Dermis microvascular lymphatic vessel endothelial cell (primary cell): ENCODE measurements at places on chromosomes 6 and 20. TPM values are rescaled to one million over a fixed set of nuclear protein-coding genes. Genes with fewer than 3 reads are reported as not detected.
A peak's percentile ranks its signal among the peaks of the same experiment; 100 is the strongest.

DNA sequence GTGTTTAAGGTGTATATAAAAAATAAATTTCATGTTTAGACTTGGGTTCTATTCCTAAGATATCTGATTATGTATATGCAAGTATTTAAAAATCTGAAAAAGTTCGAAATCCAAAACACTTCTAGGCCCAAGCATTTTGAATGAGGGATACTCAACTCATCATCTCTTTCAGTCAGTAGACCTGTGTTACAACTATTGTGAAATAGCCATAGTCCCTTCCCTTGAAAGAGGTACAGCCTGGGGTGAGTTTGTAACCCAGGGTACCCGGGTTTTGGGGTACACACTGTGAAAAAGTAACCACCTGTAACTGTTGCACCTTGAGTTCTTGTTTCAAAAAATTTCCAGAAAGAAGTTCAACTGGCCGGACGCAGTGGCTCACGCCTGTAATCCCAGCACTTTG, 76.6 kb upstream of the DOK5 start:
- no peak for DNase-seq

Gene FBXO5
- total RNA-seq = 7.0 and 10.8 TPM in 2 replicates

Gene ZC2HC1B
- total RNA-seq = not detected in 2 replicates

DNA sequence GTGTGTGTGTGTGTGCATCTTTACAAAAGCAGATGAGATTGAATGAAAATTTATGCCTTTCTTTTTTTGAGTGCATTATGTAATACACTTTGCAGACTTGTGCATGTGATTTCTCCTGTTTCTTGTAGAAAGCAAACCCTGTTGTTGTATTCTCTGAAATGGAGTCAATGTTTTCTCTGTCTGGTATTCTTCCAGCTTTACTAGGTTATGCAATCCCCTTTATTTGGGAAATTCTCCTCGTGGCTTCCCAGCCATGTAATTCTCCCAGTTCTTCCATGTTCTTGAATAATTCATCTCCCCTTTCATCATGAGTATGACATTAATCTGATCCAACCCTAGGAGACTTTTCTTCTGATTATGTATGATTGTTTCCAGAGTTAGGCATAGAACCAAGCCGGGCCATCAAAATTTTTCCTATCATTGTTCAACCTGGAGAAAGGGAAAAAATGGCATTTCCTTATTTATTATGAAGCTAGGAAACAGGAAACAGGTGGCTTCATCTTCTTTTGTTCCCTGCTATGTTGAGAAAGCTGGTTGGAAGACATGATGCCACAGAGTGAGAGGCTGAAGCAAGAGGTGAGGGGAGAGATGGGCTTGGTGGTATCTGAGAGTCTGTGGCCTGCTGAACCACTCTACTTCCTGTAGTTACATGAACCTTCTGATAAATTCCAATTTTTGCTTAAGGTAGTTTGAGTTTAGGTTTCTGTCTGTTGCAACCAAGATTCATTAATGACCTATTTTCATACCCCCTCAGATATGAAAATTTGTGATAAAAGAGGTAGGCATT, 68.8 kb downstream of the PRL start:
- peak; percentile 72 for DNase-seq

Gene FAXC
- total RNA-seq = 0.39 and 0.76 TPM in 2 replicates

Gene VSTM2L
- not detected in 2 replicates for total RNA-seq

GRCh38 chr6:93036835-93037234, 382.5 kb downstream of the EPHA7 start:
- DNase-seq = peak; percentile 38

DNA sequence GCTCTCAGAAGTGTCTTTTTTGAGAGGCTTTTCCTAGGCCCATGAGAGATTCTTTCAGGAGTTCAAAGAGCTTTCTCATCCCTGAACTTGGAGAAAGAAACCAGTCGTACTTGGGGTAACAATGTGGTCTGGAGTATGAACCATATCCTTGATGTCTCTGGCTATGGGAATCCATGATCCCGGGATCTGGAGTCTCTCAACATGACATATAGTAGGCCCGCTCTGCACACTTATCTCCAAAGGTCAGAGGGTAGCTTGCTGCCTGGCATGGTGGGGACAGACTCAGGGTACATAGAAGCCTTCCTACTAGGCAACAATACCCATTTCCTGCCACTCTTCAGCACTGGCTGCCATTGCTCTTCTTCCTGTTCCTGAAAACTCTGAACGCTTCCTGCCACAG, 42.2 kb upstream of the NFATC2 start:
- DNase-seq = no peak

DNA sequence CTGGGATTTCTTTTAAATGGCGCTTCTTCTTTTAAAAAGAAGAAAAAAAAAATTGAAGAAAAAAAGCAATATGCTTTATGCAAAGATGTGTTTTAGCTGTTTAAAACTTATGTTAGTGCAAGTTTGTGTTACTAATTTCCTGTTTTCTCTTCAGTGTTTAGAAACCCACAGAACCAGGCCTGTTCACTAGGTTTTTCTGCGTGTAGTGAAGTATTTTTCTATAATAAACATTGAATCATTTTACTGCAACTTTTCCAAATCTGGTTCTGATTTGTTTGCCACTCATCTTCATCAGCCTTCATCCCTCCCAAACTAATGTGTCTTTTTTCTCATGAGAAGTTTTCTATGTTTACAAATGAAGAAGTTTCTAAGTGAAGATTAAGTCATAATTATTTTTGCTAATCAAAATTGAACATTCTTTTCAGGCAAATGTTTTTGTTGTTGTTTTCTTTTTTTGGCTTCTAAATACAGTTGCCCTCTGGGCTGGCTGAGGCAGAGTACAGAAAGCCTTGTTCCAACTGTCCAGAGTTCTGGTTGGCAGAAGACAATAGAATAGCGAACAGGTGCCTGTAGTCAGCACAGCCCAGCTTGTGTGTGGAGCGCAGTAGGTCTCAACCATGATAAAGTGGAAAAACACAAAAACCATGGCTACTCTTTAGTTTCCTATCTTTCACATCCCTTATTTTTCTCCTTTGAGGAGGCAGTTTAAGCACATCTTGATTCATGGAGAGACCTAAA, 14.5 kb downstream of the ZNF76 start:
- DNase-seq = no peak

DNA sequence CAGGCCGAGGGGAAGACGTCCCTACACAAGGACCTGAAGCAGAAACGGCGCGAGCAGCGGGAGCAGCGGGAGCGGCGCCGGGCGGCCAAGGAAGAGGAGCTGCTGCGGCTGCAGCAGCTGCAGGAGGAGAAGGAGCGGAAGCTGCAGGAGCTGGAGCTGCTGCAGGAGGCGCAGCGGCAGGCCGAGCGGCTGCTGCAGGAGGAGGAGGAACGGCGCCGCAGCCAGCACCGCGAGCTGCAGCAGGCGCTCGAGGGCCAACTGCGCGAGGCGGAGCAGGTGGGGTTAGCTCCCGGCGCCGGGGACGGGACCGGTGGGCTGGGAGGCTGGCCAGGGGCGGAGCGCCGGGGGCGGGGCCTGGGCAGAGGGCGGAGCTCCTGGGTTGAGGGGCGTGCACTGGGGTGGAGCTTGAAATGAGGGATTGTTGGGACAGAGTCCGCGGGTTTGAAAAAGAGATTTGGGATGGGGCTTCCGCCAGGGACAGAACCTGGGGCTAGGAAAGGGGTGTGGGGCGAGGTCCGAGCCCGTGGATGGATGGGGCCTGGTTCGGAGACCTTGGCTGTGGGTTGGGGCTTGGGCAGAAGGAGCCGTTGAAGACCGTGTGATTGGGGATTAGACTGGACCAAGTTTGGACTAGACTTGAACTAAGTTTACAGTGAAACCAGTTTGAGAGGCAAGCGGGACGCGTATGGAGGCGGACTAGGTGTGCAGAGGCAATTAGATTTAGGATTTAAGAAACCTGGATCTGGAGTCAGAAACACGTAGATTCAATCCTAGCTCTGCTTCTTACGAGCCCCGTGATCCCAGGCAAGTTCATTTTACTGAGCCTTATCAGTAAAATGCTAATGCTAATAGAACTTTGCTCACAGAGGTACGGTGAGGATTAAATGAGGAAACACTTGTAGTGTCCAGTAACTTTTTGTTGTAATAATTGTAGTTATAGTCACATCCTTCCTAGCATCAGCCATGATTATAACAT, 20.9 kb downstream of the DEF6 start:
- DNase-seq = peak; percentile 87
